Activated CD4-positive, alpha-beta T cell treated with anti-CD3 and anti-CD28 coated beads, Interleukin-2, Interleukin-4, amounts not matched to agents 100 ng/mL and 50 ng/mL, durations not matched to agents 16 hours and 8 hours (primary cell): ENCODE measurements at places on chromosomes 11 and 22.
A peak's percentile ranks its signal among the peaks of the same experiment; 100 is the strongest.

- no peak for DNase-seq
Measured at GRCh38 chr11:62553839-62554361, 7.3 kb upstream of the AHNAK start.

DNA sequence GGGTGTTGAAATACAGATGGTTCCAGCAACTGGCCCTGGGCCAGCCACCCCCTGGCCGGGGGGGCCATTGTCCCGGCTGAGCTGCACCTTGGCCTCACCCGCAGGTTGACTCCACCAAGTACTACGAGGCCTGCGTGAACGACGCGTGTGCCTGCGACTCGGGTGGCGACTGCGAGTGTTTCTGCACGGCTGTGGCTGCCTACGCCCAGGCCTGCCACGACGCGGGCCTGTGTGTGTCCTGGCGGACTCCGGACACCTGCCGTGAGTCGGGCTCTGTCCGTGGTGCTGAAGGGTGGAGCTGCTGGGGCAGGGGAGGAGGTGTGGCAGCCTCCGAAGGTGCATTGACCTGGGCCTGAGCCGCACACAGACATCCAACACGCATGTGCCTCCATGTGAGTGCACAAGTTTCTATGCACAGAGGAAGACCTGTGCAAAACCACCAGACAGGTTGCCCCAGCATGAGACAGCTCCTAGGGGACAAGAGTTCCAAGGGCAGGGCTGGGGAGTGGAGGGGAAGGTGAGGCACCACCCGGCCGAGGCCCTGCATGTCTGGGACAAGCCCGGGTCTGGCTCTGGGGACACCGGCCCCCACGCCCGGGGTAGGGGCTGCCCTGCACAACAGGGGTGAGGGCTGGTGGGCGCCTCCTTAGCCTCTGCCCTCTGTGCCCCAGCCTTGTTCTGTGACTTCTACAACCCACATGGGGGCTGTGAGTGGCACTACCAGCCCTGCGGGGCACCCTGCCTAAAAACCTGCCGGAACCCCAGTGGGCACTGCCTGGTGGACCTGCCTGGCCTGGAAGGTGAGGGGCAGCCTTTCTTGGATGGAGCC is 16.1 kb downstream of the MUC5B start:
- no peak for DNase-seq

DNA sequence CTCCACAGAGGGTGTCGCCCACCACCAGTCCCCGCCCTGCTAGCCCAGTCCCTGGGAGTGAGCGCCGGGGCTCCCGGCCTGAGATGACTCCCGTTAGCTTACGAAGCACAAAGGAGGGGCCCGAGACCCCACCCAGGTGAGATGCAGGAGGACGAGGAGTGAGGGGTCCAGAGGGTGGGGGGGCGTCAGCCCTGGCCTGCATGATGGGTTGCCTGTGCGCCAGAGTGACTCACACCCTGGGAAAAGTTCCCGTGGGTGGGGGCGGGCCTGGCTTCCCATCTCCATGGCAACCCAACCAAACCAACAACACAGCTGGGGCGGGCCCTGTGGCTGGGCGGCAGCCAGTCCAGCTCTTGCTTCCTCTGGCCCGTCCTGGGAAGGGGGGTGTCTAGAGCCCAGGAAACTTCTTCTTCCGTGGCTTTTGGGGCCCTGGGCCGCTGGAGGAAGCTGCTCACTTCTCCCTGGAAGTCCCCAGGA is 4.5 kb downstream of the GAS2L1 start:
- peak; percentile 55 for DNase-seq

GRCh38 chr22:27627444-27627833 is 174.1 kb downstream of the MN1 start:
- DNase-seq, result no peak

DNA sequence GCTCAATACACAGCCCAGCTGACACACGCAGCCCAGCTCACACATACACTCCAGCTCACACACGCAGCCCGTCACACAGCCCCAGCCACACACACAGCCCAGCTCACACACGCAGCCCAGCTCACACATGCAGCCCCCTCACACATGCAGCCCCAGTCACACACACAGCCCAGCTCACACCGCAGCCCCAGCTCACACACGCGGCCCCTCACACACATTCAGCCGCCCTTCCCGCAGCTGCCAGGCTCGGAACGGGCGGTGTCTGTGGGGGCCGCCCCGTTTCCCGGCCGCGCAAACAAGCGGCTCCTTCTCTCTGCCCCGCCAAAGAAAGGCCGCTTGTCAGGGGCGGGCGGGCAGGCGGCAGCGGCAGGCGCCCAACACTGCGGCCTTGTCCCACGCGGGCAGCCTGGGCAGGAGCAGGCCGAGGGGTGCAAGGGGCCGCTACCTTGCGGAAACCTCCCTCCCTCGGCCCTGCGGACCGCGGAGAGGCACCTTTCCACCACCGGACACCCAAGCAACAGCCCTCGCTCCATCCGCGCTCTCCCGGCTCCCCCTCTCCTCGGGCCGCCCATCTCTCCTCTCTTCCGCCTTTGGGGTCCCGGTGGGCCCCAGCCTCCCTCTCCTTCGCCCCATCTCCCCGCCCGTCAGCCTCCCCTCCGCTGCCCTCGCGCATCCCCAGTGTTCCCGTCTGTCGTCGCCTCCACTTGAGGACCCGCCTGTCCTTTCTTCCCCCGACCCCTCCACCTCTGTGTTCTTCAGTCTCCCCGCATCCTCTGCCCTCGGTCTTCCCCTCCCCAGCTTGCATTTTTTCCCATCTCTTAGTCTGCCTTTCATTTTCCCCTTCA is 2.2 kb downstream of the PHLDB1 start:
- DNase-seq, result no peak

DNA sequence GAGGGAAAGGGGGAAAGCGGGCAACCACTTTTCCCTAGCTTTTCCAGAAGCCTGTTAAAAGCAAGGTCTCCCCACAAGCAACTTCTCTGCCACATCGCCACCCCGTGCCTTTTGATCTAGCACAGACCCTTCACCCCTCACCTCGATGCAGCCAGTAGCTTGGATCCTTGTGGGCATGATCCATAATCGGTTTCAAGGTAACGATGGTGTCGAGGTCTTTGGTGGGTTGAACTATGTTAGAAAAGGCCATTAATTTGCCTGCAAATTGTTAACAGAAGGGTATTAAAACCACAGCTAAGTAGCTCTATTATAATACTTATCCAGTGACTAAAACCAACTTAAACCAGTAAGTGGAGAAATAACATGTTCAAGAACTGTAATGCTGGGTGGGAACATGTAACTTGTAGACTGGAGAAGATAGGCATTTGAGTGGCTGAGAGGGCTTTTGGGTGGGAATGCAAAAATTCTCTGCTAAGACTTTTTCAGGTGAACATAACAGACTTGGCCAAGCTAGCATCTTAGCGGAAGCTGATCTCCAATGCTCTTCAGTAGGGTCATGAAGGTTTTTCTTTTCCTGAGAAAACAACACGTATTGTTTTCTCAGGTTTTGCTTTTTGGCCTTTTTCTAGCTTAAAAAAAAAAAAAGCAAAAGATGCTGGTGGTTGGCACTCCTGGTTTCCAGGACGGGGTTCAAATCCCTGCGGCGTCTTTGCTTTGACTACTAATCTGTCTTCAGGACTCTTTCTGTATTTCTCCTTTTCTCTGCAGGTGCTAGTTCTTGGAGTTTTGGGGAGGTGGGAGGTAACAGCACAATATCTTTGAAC is 6.8 kb downstream of the MALAT1 start:
- DNase-seq, result no peak

DNA sequence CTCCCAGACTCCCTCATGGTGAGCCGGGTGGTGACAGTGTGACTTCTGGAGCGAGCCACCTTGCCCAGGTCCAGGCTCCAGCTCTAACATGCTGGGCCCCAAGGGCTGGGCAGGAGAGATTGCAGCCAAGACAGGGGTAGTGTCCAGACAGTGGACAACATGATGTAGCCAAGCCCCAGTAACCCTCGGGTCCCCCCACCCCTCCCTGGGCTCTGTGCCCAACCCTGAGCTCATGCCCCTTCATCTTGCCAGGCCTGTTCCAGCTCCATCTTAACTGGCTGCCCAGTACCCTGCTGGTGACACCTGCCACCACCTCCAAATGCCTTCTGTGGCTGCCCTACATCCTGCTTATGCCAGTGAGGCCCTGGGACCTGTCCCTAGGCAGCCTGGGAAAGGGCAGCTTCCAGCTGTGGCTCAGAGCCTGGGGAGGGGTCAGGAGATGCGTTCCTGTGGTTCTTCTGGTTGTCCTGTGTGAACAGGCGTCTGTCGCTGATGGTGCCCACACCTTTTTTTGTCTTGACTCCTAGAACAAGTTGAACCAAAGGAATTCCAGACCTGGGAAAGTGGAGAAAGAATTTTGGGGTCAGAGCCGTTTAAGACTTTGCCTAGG is 12.5 kb upstream of the SYT12 start:
- DNase-seq, result no peak

- DNase-seq, result no peak
Measured at GRCh38 chr11:61037441-61038093, 64.7 kb upstream of the CD5 start.

- peak; percentile 83 for DNase-seq
Measured at GRCh38 chr11:63567044-63567840, 4.1 kb upstream of the PLAAT2 start.

DNA sequence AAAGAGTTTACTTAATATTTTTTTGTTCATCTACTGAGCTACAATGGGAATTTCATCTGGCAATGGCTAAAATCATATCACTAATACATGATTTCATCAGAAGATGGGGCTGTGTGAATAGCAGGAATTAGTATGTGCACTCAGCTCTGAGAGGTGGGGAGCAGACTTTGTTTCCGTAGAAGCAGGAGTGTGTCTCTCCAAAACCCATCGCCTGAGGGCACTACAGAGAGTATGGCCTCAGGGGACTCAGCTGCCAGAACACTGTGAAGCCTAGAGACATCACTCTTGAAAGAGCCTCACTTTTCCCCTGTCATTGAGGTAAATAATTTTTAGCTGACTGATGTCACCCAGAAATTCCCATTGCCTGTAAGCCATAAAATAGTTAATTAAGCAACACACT is 261.4 kb upstream of the ISX start:
- no peak for DNase-seq

- no peak for DNase-seq
Measured at GRCh38 chr11:7871056-7871455, 60.0 kb downstream of the OR10A6 start.

DNA sequence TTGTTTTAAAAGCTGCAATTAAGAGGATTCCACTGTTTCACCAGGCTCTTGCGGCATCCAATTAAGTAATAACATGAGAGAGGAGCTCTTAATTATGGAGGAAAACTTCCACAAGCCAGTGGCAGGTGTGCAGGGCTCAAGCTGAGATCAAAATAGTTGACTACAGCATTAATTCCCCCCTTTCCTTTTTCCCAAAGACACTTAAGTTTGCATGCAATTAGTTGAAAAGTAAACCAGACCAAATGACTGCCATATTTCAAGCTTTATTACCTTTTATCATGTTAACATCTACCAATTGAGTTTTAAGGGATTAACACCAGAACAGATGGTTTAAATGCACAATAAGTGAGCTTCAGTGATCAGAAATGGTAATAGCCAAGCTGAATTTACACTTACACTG is 32.1 kb downstream of the FAM168A start:
- DNase-seq, result no peak

GRCh38 chr22:44291265-44291664 is 21.5 kb downstream of the SHISAL1 start:
- no peak for DNase-seq

- DNase-seq, result no peak
Measured at GRCh38 chr11:128664317-128664716, 29.6 kb upstream of the FLI1 start.

GRCh38 chr11:9528573-9529333 is 44.7 kb upstream of the WEE1 start:
- DNase-seq, result no peak

- no peak for DNase-seq
Measured at GRCh38 chr22:49111085-49111484, 716.6 kb downstream of the BRD1 start.

GRCh38 chr11:123901867-123902266 is at the start of gene OR8D4:
Gene OR8D4, plus strand, starts transcription at chr11:123902167. Its CDS starts 4,265 bp downstream, at chr11:123906432.
- DNase-seq, result no peak

GRCh38 chr22:49983148-49984042 is 22.8 kb downstream of the PIM3 start:
- DNase-seq, result no peak

DNA sequence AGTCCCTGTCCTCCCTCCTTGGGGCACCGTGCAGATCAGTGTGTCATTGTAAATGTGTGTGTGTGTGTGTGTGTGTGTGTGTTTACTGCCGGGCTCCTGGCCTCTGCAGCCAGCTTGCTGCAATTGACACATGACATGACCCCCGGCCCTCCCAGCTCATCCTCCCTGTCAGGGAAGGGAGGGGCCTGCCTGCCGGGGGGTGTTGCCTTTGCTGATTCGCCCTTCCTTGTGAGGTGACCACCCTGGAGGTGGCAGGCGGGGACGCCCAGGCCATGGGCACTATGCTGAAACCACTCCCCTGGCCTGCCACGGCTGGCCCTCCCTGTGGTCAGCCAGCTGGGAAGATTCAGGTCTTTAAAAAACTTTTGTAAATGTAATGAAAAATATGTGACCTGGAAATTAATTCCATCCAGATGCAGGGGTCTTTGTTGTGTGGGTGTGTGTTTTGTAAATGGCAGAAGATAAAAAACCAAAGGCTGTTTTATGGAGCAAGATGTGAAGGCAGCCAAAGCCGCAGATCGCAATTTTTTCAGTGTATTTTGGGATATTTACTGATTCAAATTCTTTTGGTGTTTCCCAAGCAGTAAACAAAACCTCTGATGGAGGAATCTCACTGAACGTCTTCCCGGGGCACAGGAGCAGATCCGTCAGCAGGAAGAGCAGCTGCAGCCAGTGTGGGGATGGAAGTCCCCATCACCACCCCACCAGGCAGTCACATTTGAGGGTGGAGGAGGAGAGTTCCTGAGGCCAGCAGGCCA is 23.2 kb downstream of the SHISAL1 start:
- DNase-seq, result no peak

DNA sequence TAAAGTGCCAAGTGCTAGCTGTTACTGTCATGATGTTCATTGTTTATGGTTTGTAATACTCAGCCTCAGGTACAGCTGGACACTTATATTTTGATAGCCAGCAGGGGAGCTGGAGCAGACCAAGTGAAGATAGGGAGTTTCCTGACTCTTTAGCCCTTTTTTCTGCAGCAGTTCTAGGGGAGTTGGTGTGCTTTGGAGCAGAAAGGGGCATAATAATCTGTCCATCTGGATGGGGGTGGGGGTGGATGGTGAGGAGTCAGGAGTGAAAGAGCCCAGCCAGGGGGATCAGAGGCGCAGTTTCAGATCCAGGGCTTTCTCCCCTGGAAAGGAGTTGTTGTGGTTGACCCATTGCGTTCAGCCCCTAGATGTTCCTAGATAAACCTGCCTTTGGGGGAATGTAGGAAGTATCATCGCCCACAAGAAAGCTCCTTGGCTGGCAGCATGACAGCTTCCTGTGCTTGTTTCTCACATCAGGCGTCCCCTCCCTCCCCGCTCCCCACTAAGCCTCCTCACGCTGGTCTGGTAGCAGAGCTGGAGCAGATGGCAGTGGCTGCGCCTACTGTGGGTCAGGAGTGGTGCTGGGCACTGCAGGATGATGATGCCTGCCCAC is 41.9 kb downstream of the MED15 start:
- no peak for DNase-seq

GRCh38 chr11:111908639-111909305 is 2.8 kb downstream of the CRYAB start:
- DNase-seq, result no peak
